ENCODE measurements at places on chromosomes 3 and 15.
A peak's percentile ranks its signal among the peaks of the same experiment; 100 is the strongest.

DNA sequence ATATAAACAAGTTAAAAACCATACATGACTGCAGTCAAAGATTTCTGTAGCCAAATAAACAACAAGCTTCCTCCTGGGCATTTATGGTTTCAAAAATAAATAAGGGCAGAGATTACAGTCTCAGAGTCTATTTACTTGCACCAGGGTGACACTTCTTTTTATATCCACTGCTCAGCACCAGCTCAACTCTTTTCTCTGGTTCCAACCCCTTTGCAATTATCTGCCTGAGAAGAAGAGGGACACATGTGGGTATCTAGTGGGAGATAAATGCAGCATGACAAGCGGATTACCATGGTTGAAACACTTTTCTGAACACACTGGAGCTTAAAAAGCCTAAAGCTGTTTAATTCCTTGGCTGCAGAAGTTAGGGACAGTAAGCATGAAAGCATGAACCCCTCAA is 311.5 kb downstream of the CNTN3 start:
- no peak for DNase-seq

- no peak for DNase-seq
These were observed 87.0 kb downstream of the SV2B start for GRCh38 chr15:91186904-91187656.

DNA sequence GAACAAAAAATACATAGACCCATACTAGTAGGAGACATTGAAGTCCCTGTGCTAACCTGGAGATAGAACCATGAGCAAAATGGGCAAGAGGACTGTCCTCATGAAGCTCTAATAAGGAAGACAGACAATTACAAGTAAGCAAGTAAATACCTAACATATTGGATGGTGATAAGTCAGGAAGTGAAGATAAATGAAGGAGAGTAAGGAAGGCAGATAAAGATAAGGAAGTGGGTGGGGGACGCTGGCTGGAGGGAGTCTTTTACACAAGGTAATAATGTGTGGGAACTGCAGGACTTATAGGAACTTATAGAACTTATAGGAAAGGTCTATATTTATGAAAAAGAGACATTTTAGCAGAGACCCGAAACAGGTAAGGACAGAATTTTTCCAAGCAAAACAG is 148.9 kb upstream of the ABI3BP start:
- DNase-seq: no peak

- DNase-seq: no peak
These were observed 142.6 kb downstream of the ZBTB20 start for GRCh38 chr3:115004201-115005140.

- DNase-seq: no peak
These were observed 27.9 kb downstream of the FILIP1L start for GRCh38 chr3:100086401-100086800.

GRCh38 chr3:4938281-4938982 is 40.8 kb upstream of the BHLHE40 start:
- no peak for DNase-seq

GRCh38 chr3:72380193-72380592 is 468.1 kb downstream of the SHQ1 start:
- no peak for DNase-seq

DNA sequence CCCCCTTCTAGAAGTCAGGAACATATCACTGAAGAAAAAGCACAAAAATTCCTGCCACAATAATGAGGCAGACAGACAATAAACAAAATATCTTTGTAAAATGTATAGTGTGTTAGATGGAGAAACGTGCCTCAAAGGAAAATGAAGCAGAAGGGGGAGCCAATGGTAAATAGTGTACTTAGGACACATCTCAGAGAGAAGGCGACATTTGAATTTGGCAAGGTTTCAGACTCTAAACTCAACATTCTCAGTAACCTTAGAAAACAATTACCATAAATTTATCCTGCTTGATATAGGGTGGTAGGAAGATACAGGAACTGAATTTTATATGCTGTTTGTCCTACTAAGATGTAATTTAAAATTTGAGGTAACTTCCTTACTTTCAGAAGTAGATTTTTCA is 52.6 kb upstream of the PTX3 start:
- no peak for DNase-seq

- no peak for DNase-seq
These were observed 65.3 kb downstream of the ASB7 start for GRCh38 chr15:100667405-100668347.

GRCh38 chr15:61383421-61383820 is 154.3 kb upstream of the RORA start:
- no peak for DNase-seq

DNA sequence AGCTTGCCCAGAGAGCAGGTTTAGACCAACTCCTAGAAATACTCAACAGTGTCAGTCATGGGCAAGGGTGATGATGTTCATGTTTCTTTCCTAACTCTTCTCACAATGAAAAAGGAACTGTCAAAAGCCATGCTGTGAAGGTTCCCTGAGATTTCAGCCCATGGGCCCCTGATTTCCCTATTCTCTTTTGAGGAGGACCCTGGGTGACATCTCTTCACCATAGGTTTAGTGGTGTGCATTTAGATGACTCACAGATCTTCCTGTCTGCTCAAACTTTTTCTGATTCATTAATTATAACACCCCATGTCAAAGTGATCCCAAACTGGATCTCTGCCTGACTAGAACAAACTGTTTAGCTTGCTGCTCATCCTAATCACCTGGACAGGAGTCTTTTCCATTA is 108.0 kb downstream of the BBX start:
- DNase-seq: no peak

DNA sequence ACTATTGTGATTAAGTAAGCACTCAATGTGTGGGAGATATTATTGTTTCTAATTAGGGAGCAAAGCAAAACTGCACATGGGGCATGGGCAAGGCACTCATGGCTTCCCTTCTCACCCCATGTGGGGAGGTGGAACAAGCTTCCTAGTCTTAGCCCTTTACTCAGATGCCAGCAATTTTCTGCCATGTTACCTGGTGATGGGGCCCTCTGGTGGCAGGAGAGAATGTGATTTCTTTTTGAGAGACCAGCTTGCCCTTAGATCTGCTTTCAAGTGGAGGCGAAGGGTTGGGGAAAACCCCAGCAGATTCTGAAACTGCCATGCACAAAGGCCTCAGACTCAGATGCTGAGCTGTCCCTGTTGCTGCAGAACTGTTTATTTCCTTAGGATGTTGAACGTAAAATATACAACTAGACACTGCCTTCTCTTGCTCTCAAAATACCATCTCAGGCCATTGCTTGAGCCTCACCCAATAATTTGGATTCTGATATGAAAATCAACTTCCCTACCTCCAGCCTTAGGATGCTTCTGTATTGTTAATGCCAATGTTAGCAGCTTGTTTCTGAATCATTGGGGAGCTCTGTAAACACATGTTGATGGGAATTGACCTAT is 130.2 kb upstream of the TPRG1 start:
- peak; percentile 54 for DNase-seq

DNA sequence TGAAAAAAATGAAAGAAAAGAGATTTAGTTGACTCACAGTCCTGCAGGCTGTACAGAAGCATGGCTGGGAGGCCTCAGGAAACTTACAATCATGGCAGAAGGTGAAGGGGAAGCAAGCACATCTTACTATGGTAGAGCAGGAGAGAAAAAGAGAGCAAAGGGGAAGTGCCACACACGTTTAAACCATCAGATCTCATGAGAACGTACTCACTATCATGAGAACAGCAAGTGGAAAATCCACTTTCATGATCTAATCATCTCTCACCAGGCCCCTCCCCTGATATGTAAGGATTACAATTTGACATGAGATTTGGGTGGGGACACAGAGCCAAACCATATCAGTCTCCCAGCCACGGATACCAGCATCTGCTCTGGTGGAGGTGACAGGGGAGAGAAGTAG is 50.8 kb upstream of the CPOX start:
- DNase-seq: no peak

DNA sequence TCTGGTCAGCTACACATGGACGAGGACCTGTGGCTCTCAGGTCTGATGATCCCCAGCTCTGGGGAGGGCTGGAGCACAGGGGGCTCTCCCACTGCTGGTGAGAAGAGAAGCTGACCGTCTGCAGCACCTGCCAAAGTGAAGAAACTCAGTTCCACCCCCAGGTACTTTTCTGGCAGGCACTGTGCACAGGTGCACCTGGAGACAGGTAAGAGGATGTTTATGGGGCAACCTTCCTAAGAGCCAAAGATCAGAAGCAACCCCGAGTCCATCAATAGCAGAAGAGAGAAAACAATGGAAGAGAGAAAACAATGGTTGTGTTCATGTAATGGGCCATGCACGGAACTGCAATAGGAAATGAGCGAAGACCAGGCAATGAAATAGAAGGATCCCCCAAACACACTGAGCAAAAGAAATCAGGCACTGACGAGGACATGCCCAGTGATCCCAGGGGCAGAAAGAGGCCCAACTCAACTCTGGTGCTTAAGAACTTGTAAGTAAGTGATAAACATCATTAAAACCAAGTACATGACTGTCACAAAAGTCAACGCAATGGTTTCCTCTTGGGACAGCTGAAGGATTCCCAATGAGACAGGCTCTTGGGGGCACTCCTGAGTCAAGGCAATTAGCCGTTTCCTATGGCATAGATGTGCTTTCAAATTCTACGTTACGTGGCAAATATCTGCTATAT is 95.0 kb upstream of the ALDH1A3 start:
- no peak for DNase-seq

GRCh38 chr3:18372786-18373405 is 52.2 kb downstream of the SATB1 start:
- no peak for DNase-seq

GRCh38 chr3:111910806-111911205 is 51.7 kb downstream of the PHLDB2 start:
- DNase-seq: no peak

GRCh38 chr15:73244333-73244732 is 124.4 kb downstream of the HCN4 start:
- DNase-seq: no peak

DNA sequence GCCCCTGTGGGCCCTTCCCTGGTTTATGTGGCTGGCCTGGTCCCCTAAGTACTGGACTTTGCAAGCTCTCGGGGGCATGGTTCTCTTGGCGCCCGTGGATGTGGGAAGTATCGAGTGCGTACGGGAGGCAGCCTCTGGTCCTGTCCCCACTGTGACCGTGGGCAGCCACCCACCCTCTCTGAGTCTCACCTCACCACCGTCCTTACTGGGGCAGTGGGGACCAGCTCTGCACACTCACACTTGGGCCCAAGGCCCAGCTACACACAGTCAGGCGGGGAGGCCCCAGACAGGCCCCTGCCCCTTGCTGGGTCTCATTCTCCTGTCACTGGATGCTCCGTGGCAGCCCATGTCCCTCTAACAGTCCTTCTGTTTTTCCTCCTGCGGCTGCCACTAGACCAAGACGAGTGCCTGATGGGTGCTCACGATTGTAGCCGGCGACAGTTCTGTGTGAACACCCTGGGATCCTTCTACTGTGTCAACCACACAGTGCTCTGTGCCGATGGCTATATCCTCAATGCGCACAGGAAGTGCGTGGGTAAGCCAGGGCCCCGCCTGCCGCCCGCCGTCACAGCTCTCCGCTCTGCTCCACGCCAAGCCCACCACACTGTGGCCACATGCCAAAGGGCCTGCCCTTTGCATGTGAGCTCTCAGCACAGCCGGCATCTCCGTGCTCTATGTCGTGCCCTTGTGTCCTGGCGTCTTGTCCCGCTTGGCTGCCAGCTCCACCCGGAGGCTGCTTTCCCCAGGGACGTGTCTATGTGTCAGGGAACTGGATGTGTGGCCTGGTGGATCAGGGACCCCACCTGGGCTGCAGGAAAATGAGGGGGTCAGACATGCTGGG is 72.7 kb downstream of the FBLN2 start:
- DNase-seq: peak; percentile 44

GRCh38 chr3:16132190-16132589 is 42.3 kb upstream of the GALNT15 start:
- DNase-seq: no peak

- DNase-seq: no peak
These were observed 74.4 kb downstream of the DLG1 start for GRCh38 chr3:197224034-197224444.

GRCh38 chr15:73282567-73283365 is 86.0 kb downstream of the HCN4 start:
- no peak for DNase-seq

GRCh38 chr3:129314386-129315222 is 35.9 kb downstream of the HMCES start:
- DNase-seq: peak; percentile 37

DNA sequence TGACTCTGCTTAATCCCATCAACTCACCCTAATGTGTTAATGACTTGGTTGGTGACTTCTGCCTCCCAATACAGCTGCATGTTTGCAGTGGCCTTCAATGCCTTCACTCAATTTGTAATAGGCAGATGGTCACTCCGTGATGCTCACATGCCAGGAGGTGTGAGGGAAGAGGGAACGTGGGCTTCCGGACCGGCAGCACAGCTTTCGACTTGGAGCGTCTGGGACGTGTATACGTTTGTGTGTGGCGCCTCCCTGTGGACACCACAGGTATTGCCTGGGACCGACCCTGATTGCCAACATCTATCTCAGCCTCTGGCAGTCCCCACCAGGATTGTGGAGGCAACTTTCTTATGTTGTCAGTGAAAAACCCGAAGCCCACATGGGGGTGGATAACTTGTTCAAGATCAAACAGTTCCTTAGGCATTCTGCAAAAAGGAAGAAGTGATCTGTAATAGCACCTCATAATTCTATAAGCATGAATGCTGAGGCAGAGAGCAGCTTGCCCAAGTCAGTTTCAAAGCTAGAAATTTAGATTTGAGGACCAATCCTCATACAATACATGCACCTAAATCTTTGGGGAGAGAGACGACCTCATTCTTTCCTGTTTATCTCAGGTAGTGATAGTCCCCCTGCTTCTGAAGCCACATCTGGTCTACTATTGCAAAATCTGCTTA is 16.9 kb downstream of the MRPL46 start:
- DNase-seq: no peak

- no peak for DNase-seq
These were observed 30.4 kb upstream of the FLNB start for GRCh38 chr3:57977818-57978235.

GRCh38 chr15:60362321-60363086 is 35.3 kb downstream of the ANXA2 start:
- DNase-seq: no peak

DNA sequence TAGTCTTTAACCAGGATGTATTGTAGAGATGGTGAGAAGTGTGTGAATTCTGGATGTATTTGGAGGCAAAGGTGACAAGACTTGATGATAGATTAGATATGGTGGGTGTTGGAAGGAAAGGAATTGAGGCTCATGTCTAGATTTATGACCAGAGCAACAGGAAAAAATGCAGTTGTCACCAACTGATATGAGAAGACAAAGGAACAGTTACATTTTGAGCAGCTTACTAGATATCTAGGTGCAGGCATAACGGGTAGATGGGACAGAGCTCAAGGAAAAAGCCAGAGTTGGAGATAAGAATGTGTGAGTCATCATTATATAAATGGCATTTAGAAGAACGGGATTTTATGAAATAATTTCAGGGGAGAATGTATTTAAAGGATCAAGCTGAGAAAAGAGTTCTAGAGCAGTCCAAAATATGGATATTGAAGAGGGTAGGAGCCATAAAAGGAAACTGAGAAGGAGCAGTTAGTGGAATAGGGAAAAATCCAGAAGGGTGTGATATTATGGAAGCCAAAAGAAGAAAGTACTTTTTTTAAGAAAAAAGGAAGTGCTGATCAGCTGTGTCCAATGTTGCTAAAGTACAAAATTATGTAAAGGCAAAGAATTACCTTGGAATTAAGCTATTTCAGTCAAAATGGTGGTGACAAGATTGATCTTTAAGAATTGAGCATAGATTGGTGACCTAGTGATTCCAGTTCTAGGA is 262.5 kb downstream of the CGGBP1 start:
- DNase-seq: no peak

GRCh38 chr15:29924750-29925149 is 102.5 kb upstream of the TJP1 start:
- DNase-seq: no peak

Measured in CD4-positive, alpha-beta T cell (primary cell).